Stimulated activated CD4-positive, alpha-beta T cell treated with anti-CD3 and anti-CD28 coated beads, Interleukin-15, amount 100 ng/mL, for 1 hour (primary cell): ENCODE measurements at places on chromosomes 1 and 21.

DNA sequence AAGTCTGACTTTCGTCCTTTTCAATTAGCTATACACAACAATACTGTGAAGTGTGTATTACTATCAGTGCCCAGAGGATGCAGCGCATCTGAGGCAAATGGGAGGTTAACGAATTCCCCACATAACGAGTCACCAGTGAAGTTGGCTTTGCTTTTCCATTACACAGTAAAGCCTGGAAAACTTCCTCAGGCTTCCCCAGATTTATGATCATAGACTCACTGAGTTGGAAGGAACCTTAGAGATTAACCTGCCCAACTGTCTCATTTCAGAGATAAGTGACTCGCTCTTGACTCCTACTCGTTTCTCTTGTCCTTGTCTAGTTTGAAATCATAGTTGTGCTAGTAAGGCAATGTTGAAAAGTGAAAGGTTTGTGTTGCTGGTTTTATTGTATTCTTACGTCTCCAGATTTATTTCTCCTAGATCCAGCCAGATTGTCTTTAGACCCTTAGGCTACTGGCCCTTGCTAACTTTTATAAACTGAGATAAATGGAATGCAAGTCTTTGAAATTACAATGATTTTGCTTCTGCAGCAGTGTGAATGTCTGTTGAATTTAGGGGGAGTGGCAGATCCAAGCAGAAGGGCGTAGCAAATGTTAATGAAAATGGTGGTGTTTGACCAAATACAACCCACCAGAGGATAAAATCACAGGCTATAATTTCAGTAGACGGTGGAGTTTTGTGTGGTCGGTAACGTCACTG lies 17.3 kb downstream of the S1PR1 start:
- DNase-seq, result no peak

GRCh38 chr21:33866826-33867225 lies 48.8 kb downstream of the ATP5PO start:
- no peak for DNase-seq

- no peak for DNase-seq
Observed at GRCh38 chr1:14516974-14517840, 81.3 kb upstream of the KAZN start.

DNA sequence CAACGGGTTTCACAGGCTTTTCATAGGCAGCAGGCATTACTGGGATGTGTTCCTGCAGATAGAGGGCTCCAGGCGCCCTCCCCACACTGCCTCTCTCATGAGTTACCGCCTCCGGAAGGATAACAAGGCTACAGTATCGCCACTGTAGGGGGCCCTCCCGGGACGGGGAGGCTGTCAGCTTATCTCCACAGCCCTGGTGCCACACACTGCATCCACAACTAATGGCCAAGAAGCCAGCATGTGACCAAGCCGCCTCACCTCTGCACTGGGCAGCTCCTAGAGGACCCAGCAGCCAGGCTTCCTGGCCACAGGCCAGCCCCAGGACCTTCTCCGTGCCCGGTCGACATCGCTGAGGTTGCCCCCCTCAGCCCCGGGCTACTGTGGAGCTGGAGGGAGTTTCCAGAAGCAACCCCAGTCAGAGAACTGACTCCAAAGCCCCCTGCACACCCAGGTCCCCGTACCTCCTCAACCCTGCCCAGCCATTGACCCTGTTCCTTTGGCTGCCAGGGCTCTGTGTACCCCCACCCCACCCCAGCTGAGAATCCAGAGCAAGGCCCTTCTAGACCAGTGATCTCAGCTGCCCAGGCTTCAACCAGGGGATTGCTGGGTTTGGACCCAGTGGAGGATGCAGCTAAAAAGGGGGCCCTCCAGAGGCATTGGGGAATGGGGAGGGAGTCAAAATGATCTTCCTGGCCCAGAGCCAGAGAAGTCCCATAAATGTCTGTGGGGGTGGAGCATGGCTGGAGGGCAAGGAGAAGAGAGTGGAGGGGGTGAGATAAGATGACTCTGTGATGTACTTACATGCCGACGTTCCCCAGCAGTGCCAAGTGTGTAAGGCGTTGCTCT lies 45.0 kb downstream of the NEK2 start:
- DNase-seq, result no peak

- no peak for DNase-seq
Observed at GRCh38 chr21:32817208-32817607, 45.7 kb upstream of the PAXBP1 start.

DNA sequence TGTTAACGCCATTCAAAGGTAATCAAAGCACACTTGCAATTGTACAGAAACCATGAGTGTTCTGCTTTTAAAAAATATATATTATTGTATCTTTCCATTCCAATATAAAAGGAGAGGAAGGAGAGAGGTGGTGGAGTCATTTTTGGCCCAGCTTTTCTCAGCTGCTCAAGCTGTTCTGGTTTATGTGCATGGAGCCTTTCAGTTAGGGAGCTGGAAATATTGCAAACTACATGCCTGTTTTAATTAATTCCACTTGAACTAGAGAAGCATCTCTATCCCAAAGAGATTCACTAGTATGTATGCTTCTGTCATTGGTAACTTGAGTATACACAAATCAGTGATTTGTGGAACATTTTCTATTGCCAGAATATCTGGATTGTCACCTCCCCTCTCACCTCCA lies 28.5 kb upstream of the C1orf105 start:
- no peak for DNase-seq

DNA sequence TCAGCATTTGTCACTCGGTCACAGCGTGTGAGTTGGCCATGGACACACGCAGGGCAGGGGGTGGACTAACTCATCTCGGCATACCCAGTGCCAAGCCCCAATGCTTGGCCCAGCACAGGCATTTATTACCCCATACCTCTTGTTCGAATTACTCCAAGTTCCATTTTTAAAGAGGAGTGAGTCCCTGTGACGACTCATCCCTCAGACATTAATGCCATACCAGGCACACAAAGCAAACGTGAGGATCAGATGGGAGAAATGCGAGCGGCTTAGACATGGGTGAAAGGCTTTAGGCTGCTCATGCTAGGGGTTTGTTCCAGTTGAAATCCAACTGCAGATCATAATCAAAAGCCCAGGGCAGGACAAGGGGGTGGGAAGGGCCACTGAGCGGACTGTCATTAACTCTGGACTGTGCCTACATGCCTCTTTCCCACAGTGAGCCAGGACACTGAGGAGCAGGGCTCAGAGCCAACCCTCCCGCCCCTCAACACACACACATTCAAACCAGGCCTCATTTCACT lies 118.5 kb upstream of the NGF start:
- DNase-seq, result no peak

DNA sequence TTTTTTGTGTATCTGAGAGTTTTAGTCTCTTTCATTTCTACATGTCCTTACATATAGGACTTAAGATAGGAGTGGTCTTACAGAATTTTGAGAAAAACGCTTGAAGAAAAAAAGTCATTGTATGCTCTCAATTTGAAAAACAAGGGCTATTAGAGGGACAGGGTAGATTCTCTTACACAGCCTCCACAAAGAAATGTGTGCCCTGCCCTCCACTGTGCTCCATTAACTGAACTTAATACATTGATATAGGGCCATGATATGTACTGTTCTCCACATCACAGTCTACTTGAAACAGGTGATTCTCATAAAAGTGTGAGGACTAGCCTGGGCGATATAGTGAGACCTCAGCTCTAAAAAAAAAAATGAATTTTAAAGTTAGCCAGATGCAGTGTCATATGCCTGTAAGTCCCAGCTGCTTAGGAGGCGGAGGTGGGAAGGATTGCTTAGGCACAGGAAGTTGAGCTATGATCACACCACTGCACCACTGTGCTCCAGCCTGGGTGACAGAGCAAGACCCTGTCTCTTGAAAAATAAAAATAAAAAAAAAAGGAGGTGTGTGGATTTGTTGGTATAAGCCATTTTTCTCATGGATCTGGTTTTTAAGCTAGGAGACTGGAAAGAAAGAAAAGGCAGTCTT lies 77.0 kb downstream of the HMCN1 start:
- no peak for DNase-seq

GRCh38 chr1:14318830-14319229 lies 279.7 kb upstream of the KAZN start:
- no peak for DNase-seq

DNA sequence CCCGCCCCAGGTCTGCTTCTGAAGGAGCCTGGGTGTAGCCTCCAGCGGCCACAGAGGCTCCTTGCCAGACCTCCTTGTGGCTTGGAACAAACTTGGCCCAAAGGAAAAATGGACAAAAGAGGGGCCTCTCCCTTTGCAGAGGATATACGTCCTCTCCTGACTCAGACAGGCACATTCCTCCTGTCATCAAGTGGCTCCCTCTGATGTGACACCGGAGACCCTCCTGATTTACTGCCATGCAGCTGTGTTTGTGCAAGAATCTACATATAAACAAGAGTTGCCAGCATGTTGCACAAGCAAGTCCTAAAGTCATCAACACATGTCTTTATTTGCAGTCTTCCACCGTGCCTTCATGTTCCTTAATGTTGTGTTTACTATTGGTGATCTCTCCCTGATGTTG lies 54.1 kb upstream of the F3 start:
- no peak for DNase-seq

DNA sequence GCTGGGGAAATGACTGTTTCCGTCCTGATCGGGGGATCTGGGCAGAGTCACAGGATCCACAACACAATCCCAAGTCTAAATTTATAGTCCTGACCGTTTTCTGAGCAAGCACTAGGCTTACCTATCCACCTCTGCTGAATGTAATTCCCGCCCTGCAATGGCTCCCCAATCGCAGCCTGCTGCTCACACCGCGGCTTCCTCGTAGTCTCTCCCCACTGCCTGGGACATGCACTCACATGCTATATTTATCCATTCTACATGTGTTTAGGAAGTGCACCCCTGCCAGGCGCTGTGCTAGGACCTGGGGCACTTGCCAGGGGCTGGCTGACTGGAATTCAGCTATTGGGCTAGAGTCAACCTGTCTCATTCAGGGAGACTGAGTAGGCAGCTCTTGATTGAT lies 246.6 kb upstream of the CSF3R start:
- no peak for DNase-seq

DNA sequence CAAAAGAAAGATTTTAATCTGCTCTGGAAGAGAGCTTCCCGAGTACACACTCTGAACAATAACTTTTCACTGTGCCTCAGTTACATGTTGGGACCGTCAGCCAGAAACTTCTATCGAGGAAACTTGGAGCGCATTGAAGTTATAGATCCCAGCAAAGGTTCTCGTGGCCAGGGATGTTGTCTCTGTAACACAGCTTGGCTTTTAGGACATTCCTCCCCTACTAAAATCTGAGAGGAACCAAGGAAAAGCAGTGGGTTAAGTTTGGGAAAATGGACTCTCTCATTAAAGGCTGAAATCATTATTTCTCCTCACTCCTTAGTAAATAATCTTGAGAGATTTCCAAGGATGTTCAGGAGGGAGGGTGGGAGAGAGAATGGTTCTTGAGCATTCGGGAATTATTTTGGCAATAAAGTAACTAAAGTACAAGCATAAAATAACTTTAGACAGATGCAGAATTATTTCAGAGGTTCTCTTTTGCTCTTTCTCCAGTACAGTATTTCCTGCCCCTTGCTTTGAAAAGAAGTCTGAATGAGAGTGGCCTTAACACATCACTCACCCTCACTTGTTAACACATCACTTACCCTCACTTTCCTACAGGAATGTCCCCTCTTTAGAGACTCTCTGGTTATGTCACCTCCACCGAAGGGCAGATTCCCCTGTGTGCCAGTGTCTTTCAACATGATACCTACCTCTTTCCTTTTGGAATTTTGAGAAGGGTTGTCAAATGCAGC lies 1.8 kb upstream of the NFIA start:
- DNase-seq, result no peak

DNA sequence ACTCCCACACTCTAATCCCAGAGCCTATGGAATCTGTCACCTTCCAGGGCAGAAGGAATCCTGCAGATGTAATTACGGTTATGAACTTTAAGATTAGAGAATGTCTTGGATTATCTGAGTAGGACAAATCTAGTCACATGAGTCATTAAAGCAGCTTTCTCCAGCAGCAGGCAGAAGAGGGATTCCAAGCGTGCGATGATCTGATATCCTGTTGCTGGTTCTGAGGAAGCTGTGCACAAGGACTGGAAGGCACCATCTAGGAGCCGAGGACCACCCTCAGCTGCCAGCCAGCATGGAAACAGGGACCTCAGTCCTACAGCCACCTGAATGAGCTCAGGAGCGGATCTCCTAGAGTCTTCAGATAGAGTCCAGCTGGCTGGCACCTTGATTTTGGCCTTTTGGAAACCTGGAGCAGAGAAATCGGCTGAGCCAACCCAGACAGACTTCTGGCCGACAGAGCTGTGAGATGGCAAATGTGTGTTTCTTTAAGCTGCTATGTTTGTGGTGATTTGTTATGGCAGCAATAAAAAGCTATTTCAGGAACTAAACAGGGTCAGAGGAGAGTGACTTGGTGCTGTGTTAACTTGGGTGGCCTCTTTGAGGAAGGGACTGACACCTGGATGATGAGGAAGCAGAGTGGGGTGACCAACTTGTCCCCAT lies 34.5 kb downstream of the LRRN2 start:
- no peak for DNase-seq

- no peak for DNase-seq
Observed at GRCh38 chr1:235702412-235702811, 52.8 kb upstream of the GNG4 start.

DNA sequence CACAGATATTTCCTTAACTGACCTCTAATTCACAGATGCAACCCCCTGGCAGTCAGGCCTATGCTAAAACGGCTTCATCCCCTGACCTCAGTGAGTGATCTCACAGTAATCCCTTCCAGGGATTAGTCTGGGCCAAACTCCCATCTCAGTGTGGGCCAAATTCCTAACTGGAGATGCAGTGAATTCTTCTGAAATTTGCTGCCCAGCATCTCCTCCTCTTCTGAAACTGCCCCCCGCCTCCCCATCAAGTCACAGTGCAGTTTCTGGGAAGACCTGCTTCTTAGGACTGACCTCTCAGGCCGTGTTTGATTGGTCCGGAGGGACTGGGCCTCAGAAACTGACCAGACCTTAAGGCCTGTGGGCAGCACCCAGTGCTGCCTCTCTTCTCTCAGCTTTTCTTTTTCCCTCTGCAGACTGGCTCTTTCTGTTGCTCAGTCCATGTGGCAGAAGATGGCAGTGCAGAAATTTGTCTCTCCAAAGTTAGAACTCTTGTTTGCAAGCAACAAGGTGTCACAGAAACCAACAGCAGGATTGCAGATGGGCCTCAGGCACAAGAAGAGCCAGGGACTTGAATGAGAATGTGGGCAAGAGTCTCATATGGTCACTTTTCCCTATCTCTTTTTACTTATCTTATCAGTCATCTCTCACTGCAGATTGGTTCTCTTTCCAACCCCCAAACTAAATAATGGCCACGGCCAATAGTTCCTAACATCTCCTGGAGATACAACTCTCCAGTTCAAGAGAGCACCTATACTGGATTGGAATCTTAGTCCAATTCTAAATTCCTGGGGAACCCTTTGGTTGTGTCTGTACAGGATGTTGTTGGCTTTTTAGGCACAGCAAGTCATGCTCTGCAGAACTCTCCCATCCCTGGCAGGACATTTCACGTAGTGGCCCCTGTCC lies 95.5 kb upstream of the RALGPS2 start:
- DNase-seq, result no peak

DNA sequence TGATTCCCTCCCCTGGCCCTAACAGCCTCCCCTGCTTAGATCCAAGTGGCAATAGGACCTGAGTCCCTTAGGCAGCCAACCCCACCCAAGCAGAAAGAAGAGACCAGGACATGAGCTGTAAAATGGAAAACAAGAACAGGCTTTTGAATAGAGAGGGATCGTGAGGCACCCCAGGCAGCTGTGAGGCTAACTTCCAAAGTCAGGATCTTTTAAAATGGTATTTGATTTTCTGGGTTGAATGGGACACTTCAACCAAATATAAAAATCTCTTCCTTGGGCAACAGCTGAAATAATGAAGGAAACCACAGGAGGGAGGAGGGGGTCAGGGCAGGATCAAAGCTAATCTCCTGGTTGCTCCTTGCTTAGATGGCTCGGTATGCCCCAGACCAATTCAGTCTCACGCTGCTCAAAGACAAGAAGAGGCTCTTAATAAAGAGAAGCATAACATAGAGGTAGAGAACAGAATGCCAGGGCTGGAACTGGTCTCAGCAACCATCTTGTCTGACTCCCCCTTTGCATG lies 28.6 kb upstream of the AVPR1B start:
- DNase-seq, result no peak
